ENCODE measurements at places on chromosomes 3 and 15.

DNA sequence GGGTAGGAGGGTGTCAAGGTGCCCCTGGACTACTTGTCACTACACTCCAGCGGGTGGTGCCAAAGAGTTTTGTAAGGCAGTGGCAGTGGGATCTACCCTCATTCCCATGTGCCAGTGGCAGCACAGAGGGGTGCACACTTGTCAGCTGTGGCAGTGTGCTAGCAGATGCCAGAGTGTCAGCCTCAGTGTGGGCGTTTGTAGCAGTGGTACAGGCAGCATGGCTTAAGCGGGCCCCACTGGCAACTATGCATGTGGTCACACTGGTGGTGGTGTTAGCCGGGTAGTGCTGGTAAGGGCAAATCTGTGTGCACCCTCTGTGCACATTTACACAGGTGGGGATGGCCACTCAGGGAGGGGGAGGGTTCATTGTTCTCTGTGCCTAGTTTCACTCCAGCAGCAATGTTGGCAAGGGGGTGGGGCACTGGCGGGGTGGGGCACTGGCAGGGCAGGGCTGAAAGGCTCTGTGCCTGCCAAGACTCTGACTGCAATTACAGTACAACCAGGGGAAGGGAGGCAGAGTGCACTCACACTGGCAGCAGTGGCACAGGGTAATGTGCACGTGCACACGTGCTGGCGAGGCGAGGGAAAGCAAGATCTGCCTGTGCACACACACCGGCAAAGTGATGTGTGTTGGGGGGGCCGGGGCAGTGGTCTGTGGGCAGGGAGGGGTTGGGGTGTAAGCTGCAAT is 31.8 kb downstream of the MYO9A start:
- no peak for DNase-seq

GRCh38 chr3:243356-243725 is 46.8 kb downstream of the CHL1 start:
- no peak for DNase-seq

- no peak for DNase-seq
Measured at GRCh38 chr15:47332481-47332880, 384.8 kb upstream of the SEMA6D start.

DNA sequence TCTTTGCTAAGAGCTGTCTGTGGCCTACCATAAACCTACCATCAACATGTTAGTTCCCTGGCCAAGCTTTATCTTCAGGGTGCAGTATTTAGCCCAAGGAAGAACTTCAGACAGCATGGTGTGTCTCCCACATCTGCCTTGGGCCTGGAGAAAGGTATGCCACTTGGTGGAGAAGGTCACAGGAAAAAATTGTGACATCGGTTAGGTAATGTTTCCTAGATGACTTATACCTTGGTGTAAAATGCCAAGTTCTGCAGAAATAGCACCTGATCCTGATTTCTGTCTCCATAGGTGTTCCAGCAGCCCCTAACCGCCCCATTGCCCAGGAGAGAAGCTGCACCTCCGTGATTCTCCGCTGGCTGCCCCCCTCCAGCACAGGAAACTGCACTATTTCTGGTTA is 33.0 kb upstream of the UMPS start:
- DNase-seq: no peak

GRCh38 chr3:171453180-171453886 is 6.9 kb downstream of the TNIK start:
- DNase-seq: no peak

- no peak for DNase-seq
Measured at GRCh38 chr3:106119614-106120082, 250.8 kb upstream of the CBLB start.

DNA sequence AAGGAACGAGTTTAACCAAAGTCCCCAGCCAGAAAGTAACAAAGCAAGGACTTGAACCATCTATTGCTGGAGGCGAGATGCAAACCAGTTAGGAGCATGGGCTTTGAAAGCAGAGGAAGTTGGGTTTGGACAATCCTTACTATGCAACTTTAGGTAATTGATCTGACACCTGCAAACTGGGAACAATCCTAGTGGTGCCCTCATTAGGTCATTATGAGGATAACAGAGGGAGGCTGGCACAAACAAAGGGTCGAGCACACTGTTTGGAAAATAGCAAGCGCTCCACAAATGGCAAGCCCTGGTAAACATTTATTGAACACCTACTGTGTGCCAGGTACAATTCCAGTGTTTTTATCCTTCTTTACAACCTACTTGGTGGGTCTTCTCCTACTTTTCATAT is 45.6 kb downstream of the WNT5A start:
- no peak for DNase-seq

- no peak for DNase-seq
Measured at GRCh38 chr3:41035456-41036022, 163.8 kb upstream of the CTNNB1 start.

DNA sequence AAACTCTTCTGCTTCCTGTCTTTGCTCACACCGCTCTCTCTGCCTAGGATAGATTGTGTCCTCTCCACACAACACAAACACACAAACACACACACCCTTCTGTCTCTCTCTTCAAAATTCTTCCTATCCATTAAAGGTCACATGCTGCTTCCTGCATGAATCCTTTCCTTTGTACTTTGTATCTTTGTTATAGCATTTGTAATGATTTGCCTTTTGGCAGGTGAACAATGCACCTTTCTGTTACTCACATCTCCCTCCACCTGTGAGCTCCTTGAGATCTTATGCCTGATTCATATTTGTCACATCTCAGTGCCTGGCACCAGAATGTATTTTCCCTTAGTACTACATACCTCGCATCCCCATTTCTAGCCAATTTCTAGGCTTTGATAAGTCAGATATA is 251.4 kb upstream of the UMPS start:
- no peak for DNase-seq

DNA sequence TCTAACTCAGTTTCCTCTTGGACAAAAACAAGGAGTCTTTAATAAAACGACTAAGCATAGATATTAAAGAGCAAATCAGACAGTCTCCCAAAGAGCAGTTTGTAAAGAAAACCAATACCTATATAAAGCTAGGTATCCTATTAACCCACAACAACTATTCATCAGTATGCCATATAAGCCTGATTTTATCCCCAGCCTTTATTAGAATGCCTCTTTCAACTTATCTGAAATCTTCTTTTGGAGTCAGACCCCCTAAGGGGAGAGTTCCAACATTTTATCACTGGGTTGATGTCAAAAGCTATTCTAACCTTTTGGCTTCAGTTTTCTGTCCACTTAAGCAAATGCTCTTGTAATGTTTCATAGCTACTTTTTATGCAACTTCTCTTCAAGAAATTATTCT is 17.8 kb downstream of the MAP2K5 start:
- DNase-seq: no peak

DNA sequence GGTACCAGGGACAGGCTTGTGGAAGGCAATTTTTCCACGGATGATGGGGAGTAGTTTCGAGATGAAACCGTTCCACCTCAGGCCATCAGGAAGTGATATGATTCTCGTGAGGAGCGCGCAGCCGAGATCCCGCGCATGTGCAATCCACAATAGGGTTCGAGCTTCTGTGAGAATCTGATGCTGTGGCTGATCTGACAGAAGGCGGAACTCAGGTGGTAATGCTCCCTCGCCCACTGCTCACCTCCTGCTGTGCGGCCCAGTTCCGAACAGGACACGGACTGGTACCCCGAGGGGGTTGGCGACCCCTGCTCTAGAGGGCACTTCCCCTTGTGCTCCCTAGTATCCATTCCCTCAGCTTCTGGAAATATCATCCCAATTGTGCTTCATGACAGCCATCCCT is 99.9 kb downstream of the PLD1 start:
- DNase-seq: no peak

GRCh38 chr3:170953736-170954135 is 45.3 kb upstream of the EIF5A2 start:
- DNase-seq: no peak

- DNase-seq: no peak
Measured at GRCh38 chr15:58852347-58852746, 81.1 kb downstream of the SLTM start.

GRCh38 chr3:45055411-45056143 is 29.5 kb downstream of the CLEC3B start:
- DNase-seq: no peak

- DNase-seq: no peak
Measured at GRCh38 chr3:24237971-24238706, 256.5 kb downstream of the THRB start.

- DNase-seq: no peak
Measured at GRCh38 chr3:31610700-31611275, 78.1 kb downstream of the STT3B start.

DNA sequence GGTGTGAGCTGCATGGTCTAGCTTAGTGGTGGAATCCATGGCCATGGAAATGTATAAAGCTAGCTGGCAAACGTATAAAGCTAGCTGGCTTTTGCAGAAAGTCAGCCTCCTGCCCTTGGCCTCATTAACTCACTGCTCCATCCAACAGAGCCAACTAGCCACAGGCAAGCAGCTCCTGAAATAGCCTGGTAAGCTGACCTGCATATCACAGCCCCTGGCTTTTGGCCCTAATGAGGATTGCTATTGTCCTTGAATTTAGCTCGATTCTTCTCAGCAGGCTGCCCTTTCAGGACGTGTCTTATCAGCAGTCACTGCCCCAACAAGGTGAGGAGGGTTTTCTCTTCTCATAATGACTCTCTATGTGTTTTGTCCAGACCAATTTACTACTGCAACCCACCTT is 446.8 kb downstream of the WDR72 start:
- no peak for DNase-seq

GRCh38 chr3:188331166-188331565 is 177.2 kb downstream of the LPP start:
- DNase-seq: no peak
